ENCODE measurements at places on chromosomes 7 and 10.

DNA sequence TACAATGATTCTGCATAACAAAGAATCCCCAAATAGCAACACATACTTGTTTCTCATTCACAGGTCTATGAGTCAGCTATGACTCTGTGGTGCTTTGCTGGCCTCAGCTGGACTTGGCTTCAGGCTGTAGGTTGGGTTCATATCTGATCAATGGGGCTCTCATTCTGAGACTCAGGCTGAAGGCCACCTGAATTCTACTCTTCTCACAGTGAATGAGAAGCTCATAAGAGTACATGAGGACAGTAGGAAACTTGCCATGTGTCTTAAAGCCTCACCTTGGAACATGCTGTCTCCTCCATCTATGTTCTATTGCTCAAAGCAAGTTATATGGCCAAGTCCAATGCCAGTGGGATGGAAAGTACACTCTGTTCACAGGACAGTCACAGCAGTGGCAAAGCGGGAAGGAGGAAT, 292.9 kb downstream of the BMPER start:
- no peak for DNase-seq

DNA sequence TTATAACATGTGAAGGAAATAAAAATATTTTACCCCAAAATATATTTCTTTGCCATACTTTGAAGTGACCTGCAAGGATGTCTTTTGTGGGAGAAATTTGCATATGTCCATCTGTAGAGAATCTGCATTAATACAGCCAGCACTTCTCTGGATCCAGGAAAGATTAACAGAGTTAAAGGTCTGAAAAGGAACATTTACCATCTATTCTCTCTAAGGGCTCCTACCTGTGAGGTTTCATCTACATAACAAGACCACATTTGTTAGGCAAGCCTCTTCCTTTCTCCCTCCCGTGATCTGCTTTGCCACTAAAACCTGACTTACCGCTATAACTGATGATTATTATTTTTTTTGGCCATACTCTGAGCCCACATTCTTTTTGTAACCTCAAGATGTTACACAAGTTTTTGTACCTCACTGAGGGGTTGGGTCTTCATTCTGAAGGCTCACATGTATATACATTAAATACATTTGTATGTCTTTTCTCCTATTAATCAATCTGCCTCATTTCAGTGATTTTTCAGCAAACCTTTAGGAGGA, 129.4 kb downstream of the AKR1D1 start:
- DNase-seq = no peak

DNA sequence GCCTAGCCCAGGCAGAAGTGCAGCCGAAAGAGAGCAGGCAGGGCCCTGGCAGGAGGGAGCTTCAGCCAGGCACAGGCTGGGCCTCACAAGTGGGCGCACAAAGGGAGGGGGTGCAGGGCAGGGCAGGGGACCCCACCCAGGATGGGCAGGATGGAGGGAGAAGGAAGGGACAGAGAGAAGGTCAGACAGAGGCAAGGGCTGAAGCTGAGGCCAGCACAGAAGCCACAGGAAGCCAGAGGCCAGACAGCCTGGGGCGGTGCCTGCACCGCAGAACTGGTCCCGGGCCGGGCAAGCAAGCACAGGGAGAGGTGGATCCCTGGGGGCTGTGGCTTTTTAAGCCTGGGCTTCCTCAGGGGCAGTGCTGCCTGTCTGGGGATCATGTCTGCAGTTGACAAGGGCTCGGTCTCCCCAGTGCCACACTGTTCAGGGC, 16.7 kb downstream of the NOS3 start:
- DNase-seq = no peak

DNA sequence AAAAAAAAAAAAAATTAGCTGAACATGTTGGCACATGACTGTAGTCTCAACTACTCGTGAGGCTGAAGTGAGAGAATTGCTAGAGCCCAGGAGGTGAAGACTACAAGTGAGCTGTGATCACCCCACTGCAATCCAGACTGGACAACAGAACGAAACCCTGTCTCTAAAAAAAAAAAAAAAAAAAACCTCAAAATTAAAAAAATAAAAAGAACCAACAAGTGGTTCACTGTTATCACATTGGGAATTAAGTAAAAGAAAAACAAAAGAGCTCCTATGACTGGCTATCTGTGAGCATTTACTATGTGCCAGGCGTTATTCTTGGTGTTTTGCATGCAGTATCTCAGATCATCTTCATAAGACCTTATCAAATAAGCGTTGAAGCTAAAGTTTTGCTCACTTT, 66.0 kb downstream of the ANLN start:
- no peak for DNase-seq

- no peak for DNase-seq
Measured at GRCh38 chr10:5508786-5509185, 9.4 kb upstream of the CALML5 start.

DNA sequence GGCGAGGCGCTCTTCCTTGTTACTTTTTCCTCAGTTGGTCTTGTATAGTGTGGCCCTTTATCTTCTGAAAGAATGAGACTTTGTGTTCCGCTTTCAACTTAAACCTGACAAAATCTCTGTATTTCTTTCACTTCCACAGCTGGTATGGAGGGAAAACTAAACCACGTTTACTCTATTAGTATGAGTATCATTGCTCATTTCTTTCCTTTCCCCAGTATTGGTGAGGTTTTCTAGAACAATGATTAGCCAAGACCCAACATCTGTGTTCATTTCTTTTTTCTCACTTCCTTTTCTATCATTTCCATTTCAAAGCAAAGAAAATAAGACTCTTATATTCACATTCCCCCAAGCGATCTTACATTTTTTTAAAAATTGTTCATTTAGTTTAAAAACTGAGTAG, 165.3 kb downstream of the PAXIP1 start:
- DNase-seq = no peak

DNA sequence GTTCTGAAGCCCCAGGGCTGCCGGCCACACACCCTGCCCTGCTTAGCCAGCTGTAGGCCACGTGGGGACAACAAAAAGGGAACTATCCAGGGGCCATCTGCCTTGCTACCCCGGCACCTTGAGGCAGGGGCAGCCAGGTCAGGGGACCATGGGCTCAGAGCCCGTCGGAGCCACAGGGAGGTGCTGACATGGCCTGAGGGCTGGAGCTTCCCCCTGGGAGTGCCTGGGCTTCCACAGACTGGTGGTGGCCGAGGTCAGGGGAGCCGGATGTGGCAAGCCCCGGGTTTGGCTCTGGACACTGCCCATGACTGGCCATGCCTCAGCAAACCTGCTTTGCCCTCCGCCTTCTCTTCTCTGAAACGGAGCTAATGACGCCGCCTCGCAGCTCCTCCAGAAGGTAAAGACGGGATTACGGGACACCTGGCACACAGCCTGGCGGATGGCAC, 178.5 kb downstream of the EBF3 start:
- DNase-seq = no peak

DNA sequence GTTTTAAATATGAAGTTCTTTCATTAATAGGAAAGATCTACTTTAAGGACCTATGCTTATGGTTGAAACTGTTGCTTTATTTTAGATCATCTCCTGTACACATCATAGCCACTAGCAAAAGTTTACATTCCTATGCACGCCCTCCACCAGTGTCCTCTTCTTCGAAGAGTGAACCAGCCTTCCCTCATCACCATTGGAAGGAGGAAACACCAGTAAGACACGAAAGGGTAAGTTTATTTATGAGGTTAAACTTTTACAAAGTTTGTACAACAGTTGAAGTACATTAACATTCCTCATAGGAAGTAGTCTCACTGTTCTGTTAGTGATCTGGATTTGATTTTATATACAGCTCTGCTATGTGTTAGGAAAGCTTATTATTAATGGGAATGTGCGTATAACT, 16.9 kb downstream of the HBP1 start:
- DNase-seq = no peak

GRCh38 chr10:71801361-71801760, 28.0 kb upstream of the VSIR start:
- DNase-seq = no peak

DNA sequence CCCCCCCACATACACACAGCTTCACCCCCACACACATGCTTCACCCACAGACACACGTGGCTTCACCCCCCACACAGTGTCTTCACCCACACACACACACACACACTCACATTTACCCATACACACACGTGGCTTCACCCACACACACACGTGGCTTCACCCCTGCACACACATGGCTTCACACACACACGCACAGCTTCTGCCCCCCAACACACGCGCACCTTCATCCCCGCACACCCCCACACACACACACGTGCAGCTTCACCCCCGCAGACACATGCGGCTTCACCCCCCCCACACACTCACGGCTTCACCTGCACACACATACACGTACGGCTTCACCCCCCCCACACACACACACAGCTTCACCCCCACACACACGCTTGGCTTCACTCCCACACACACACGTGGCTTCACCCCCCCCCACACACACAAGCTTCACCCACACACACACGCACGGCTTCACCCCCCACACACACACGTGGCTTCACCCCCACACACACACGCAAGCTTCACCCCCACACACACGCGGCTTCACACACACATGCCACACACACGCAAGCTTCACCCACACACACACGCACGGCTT, 82.4 kb downstream of the NKX6-2 start:
- no peak for DNase-seq

DNA sequence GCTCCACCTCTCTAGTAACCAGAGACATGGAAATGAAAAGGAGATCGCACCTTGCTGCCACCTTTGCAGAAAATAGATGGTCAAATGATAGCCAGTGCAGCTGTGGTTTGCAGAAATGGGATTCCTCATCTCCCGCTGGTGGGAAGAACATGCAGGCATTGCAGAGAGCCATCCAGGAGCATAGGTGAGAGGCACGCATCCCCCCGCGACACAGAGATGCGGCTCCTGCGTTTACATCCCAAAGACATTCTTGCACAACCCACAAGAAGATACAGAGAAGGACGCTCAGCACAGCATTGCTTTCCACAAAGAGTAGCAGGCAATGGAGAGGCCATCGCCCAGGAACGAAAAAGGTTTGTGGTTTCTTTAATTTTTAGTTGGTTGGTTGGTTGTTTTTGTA, 56.2 kb downstream of the OAT start:
- no peak for DNase-seq

GRCh38 chr7:105887569-105888189, 11.3 kb upstream of the ATXN7L1 start:
- DNase-seq = no peak

GRCh38 chr7:115226410-115226809, 304.5 kb downstream of the MDFIC start:
- no peak for DNase-seq

- DNase-seq = peak; percentile 44
Measured at GRCh38 chr10:124732931-124733570, 11.1 kb downstream of the FAM53B start.

GRCh38 chr7:15284396-15284795, 277.4 kb downstream of the AGMO start:
- DNase-seq = no peak

DNA sequence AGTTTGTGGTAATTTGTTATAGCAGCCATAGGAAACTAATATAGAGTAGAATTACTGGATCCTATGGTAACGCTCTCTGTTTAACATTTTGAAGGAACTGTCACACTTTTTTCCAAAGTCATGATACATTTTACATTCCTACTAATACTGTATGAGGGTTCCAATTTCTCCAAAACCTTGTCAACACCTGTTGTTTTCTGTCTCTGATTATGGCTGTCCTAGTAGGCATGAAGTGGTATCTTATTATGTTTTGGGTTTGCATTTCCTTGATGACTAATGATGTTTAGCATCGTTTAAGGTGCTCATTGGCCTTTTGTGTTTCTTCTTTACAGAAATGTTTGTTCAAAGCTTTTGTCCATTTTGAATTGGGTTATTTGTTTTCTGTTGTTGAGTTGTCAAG, 69.6 kb downstream of the VPS50 start:
- DNase-seq = no peak

- DNase-seq = no peak
Measured at GRCh38 chr10:104630731-104631130, 10.4 kb upstream of the SORCS3 start.

- no peak for DNase-seq
Measured at GRCh38 chr7:91165006-91165845, 99.0 kb upstream of the FZD1 start.

DNA sequence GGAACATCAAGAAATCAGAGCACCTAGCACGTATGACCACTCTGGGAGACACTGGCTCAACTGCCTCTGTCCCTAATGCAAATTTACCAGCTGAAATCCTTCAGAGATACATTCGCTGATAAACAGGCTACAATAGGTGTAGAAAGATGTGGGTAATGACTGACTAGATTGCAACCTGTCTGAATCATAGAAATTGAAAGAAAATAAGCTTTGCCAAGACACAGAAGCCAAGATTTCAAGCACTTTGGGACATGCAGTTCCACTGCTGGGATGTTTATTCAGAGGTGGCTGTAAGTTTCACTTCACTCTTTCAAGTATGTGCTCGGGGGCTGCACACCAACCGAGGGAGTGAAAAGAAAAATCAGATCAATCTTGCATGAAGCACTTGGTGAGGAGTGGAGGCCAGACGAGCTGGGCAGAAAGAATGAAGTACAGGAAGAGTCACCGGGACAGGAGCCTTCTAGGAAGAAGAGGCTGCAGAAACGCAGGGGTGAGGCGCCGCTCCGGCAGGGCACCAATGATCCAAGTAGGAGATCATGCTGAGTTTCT, 276.7 kb downstream of the PARD3 start:
- no peak for DNase-seq

- DNase-seq = no peak
Measured at GRCh38 chr10:43386981-43387677, 15.7 kb downstream of the FXYD4 start.

- no peak for DNase-seq
Measured at GRCh38 chr10:34520084-34520483, 295.0 kb downstream of the PARD3 start.

DNA sequence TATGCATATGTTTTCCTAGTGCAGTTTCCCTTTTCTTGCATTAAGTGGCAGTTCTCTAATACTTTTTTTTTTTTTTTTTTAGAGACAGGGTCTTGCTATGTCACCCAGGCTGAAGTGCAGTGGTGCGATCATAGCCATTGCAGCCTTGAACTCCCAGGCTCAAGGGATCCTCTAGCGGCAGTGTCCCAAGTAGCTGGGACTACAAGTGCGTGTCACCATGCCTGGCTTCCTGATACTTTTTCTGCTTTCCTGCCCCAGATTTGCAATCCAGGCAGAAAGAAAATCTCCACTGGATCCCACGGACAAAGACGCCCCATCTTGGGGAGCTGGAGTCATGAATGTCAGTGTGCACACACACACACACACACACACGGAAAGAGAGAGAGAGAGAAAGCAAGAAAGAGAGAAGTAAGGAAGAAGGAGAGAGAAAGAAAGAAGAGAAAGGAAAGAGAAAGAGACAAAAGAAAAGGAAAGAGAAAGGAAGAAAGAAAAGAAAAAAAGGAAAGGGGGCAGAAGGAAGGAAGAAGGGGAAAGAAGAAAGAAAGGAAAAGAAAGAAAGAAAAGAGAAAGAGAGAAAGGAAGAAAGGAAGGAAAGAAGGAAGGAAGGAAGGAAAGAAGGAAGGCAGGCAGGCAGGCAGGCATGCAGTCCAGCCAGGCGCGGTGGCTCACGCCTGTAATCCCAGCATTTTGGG, 37.5 kb upstream of the OCM2 start:
- DNase-seq = no peak

- DNase-seq = no peak
Measured at GRCh38 chr10:87504307-87504639, 420 bp upstream of the MINPP1 start.

- DNase-seq = no peak
Measured at GRCh38 chr10:6917125-6917524, 337.0 kb upstream of the PRKCQ start.

GRCh38 chr10:69810675-69811397, 9.1 kb downstream of the COL13A1 start:
- DNase-seq = no peak

GRCh38 chr10:4093438-4093837, 308.4 kb upstream of the KLF6 start:
- DNase-seq = no peak

GRCh38 chr7:73758581-73759138, 11.4 kb downstream of the CLDN3 start:
- DNase-seq = no peak

GRCh38 chr10:131013281-131013912, 298.1 kb downstream of the TCERG1L start:
- no peak for DNase-seq

All from activated effector memory CD4-positive, alpha-beta T cell treated with Interleukin-2 at 50 U/mL for 16 hours (primary cell).